ENCODE measurements at places on chromosomes 2 and 18.

DNA sequence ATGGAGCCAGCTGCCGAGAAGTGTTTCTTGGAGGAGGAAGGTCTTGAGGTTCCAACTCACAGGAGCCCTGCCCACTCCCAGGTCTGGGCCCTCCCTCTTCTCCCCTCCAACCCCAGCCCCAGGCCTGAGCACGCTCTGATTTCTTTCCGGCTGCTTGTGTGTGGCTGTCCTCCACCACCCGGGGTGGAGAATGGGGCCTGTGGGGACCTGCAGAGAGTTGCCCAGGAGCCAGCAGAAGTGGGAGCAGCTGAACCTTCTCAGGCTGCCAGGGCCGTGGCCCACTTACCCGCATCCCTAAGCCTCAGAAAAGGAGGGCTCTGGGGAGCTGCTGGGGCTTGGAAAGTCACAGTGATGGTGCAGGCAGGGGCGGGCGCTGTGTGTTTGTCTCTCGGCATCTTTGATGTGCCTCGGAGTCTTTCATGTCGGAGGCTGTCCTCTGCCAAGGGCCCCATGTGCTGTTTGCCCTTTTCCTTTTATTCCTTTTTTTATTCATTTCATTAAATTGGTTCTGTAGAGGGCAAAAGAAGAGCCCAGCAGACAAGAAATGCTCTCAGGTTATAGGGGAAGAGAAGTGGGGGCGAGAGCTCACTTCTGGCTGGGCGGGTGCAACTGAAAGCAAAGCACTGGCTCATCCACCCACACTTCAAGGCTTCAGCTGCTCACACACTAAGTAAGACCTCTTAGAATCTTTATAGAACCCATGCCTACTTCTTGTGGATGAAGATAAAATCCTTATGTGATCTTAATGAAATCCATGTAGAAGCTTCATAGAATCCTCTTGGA, 52.5 kb downstream of the SDC1 start:
- DNase-seq: no peak

DNA sequence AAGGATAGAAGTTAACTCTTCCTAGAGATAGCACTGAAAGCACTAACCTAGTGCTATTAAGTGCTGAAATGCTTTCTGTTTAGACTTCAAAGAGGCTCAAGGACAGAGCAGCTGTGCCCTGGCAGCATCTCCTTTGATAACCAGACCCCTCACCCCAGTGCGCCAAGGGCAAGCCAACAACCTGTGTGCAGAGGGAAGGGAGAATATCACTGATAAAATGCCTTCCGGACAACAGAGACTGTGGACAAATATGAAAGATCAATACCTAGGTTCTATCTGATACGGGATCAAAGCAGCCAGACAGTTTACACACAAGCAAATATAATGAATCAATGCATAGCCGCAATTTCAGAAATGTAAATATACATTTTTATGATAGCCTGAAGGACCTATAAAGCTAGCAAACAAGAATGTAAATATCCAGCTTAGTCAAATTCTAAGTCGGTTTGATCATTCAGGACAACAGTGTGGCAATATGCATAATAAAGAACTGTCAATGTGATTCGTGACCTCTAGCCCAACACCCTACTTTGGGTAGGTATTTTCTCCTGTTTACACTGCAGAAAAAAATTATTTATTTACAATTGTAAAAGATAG, 91.8 kb upstream of the RFX8 start:
- DNase-seq: no peak

DNA sequence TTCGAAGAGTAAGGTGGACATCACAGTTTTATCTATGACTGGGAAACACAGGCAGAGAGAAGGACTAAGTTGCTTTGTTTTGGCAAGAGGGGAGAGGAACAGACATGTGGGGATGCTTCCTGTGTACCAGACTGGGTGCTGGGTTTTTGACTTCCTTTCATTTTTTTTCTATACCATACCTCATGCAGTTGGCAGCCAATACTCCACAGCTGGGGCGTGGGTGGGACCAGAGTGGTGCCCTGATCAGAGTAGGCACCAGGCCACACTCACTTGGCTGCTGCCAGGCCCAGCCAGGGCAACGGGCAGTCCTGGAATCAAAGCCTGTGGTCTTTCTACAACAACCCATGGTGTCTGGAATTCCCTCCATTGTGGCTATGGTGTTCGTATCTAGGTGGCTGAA, 45.2 kb downstream of the SH3RF3 start:
- DNase-seq: no peak

GRCh38 chr2:202185156-202185555, 53.2 kb downstream of the SUMO1 start:
- no peak for DNase-seq

- no peak for DNase-seq
These were observed 422.0 kb downstream of the CBLN2 start for GRCh38 chr18:72122103-72122502.

DNA sequence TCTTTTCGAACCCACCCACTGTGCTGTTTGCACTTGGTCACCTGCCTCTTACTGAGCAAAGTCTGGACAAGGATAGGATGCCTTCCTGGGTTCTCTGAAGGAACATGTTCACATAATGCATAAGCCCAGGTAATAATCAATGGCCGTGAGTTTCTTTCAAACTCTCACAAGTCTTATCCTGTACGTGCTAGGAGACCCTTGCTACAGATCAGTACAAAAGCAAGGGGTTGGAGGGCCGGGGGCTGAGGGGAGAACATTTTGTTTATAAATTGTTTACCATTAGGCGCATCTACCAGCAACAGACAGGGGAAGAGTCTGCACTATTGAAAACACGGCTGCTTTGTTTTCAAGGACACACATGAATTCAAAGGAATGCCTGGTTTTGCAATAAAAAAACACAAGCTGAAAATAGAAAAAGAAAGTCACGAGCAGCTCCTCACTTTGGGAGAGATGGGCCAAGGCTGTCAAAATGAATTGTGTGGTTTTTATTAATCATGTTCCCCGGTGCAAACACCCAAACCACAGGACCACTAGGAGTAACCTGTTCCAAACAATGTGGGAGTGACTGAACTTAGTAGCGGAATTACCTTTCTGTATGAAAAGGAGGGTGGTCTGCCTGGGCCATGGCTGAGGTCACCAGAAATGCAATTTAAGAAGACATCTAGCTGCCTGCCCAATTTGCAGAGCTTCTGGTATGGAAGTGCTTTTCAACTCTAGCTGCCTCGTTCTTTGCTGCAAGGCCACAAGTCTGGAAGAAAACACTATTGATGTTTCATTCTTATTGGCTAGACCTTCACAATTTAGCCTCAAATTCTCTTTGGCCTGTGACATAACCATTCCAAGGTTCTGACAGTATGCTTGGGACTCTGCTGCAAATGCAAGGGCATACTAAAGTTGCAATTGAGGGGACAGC, 73.5 kb downstream of the CCBE1 start:
- peak; percentile 54 for DNase-seq

DNA sequence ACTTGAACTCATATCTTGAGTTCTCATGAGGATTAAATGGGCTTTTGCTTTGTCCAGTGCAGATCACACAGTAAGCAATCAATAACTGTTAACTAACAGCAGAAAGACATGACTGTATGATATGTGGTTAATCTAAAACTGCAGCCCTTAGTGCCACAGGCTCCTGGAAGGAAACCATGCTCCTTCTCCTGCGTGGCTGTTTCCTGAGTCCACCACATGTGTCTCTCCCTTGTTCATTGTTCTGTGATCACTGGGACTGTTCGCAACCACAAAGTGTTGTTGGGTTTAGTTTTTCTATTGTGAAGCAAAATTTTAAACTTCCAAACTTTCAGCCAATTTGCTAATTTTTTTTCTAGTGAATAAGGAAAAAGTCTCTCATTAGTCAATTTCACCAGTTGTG, 130.9 kb upstream of the PTPRM start:
- DNase-seq: no peak

- DNase-seq: no peak
These were observed 18.0 kb upstream of the AP1S3 start for GRCh38 chr2:223855426-223855825.

DNA sequence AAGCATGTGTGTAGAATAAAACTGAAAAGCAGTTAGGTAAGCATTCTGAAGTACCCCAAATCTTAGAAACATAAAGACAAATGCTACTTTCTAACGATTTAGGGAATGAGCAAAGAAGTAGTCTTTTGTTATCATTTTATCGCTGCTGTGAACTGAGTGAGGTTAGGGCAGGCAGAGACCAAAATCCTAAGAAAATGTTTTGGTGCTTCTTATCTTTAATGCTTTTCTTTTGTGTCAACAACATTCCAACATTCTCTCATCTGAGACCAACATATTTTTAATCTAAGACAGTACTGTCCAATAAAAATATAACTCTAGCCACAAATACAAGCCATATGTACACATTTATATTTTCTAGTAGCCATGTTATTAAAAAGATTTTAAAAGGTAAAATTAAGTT, 789.4 kb upstream of the PIK3C3 start:
- DNase-seq: no peak
